C1 segment of cervical spinal cord (tissue), 14 donors: ENCODE measurements at places on chromosomes 2 and 18.

GRCh38 chr2:100124761-100125160, 17.6 kb downstream of the AFF3 start:
- no peak for DNase-seq

GRCh38 chr18:30177056-30177455, 865.5 kb downstream of the DSC3 start:
- no peak for DNase-seq

DNA sequence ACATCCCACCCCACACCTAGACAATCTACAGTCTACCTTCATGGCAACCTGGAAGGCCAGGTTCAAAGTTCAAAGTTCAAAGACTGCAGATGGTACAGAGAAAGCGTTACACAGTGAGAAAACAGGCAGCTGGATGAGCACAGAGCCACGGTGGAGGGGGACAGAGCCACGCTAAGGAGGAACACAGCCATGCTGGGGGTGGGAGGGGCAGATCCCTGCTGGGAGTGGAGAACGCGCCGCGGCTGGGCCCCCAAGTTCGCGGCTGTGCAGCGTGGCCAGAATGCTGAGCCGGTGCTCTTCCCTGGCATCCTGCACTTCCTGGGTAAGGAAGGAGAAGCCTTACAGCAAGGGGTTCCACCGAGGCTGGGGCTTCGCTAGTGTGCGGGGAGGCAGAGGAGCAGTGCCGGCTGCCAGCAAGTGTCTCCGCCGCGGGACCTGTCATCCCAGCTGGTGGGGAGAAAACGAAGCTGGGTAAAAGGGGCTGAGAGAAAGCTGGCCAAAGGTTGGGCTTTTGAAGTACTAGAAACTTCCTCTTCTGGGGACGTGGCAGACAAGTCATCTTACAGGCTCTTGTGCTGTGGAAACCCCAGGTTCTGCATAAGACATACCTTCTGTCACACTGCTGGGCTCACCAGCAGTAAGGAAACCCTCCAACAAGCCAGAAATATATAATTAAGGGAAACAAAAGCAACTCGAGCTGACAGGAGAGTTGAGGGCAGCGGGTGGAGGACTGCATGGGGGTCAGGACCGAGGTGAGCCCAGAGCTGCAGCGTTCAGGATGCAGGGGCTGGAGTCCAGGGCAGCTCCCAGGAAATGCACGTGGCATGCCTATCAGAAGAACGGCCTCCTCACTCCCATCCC, 115.5 kb downstream of the HDAC4 start:
- no peak for DNase-seq

DNA sequence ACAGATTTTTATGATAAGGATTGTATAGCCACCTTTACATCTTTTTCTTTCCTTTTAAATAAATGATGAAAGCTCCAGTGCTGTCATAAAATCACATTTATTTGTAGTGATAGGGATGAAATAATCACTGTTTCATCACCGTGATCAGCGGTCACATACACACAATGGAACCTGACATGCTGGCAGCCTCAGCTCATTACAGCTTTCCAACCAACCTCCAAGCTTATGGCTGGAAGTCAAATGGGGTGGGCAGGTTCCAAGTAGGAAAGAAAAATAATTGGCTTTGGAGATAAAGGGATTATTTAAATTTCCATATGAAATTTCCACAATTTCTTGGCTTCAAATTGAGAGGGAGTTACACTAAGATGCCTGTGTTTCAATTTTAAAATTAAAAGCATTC, 251.3 kb downstream of the PLCL1 start:
- no peak for DNase-seq

- DNase-seq = no peak
These were observed 36.8 kb downstream of the STON1 start for GRCh38 chr2:48566592-48567310.

DNA sequence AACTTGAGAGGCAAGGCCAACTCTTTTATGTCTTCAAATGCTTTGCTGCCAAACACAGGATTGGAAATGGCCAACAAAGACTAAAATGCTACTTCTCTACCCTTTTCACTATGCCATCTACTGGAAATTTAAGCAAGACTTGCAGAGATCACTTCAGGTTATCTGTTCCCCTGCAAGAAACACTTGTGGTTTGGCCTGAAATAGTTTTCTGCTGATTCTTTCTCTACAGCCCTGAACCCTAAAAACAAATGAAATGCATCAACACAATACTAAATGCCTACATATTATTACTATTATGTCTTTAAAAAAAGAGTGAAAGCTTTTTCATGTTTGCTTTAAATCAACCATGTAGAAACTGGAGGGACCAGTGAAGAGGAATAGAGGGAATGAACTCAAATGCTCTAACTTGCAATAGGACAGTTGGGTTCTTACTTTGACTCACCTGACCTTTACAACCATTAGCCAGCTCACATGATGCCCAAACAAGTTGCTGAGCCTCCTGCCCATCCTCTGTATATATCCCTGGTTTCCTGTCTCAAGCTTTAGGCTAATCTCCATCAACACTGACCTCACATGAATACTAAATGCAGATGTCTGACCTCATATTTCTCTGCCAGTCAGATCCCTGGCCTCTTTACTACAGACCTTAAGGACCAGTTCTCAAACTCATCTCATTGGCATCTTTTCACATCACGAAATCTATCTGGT, 17.5 kb upstream of the ADAM17 start:
- DNase-seq = no peak

- DNase-seq = no peak
These were observed 526 bp downstream of the CHN1 start for GRCh38 chr2:175004730-175004979.

DNA sequence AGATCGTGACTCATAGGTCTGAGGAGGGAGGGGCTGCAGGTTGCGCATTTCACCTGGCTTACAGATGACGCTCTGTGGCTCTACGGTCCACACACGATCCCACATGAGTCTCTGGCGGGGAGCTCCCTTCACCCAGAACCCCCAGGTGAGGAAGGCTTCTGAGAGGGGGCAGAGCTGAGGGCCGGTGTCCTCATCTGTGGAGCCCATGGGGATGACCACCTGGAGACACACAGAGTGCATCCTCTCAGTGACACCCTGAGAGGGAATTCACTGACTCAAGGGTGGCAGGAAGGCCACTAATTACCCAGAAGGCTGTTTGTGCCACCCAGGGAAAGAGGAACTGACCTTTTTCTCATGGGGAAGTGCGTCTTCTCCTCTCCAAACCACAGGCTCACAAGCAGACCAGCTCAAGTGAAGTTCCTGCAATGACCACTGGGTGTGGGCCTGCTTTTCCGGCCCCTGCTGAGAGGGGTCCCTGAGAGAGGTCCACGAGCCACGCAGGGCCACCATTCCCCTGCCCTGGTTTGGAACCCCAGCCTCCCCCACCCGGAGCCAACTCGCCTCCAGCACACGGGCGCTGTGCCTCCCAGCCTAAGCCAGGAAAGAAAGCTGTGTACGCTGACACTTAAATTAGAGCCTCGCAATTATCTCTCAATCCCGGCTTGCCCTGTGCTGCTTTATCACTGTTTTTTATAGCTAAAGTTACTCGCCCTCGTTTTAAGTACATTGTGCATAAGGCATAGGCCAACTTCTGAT, 114.1 kb downstream of the BCL11A start:
- DNase-seq = peak; percentile 24

DNA sequence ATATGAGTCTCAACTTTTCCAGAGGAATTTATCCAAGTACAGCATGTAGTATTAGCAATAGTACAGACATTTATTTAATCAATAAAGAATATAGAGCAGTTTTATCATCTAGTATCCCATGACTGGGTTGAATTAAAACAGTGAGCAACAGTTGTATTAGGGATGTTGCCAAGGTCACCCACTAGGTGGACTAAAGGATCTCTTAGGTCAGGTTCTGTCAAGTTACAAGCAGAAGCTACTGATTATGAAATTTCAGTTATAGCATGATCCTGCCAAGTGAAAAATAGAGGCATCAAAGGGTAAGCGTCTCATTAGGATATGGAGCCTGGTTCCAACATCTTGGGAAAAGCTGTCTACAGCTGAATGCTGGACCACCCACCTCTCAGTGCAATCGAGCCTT, 52.1 kb upstream of the LAPTM4A start:
- DNase-seq = no peak

GRCh38 chr18:22668496-22668895, 250.8 kb upstream of the CTAGE1 start:
- DNase-seq = no peak

- no peak for DNase-seq
These were observed 171.6 kb downstream of the DIS3L2 start for GRCh38 chr2:232133078-232133477.

- DNase-seq = no peak
These were observed 317.8 kb downstream of the EPHA4 start for GRCh38 chr2:221254299-221254698.

DNA sequence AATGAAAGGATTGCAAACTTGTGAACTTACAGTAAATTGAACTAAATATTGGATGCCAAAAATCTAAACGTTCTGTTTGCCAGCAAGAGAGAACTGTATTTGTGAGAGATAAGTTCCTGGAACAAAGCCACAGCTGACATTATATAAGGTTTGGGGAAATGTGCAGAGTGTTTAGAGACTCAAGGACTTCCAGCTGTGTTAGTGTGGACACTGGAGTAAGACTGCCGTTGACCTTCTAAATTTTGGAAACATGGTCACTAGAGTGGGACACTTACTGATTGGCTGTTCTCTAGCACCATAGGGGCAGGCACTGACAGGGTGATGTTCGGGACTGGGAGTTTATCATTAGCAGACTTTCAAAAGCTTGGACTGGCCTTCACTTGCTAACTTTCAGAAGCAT, 40.5 kb downstream of the SCN9A start:
- DNase-seq = no peak

GRCh38 chr2:69375494-69376353, 11.3 kb downstream of the GFPT1 start:
- no peak for DNase-seq

- no peak for DNase-seq
These were observed 599.1 kb downstream of the SLC4A3 start for GRCh38 chr2:220226546-220226945.

DNA sequence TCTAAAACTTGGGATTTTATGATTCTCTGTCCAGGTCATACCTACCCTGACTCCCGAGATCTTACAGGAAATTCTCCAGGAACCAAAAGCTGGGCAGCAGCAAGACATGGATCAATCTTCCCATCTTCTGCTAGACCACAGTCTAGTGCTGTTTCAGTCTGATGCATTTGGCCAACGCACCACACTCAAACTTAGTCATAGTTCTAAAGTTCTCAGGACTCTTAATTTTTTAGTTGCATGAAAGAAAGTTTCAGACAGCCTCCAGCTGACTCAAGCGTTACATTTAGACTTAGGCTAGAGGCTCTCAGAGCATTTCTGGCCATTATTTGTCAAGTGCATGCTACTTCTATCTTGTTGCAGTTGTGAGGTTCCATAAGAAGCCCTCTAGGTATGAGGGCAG, 230.1 kb upstream of the CCDC150 start:
- DNase-seq = no peak

DNA sequence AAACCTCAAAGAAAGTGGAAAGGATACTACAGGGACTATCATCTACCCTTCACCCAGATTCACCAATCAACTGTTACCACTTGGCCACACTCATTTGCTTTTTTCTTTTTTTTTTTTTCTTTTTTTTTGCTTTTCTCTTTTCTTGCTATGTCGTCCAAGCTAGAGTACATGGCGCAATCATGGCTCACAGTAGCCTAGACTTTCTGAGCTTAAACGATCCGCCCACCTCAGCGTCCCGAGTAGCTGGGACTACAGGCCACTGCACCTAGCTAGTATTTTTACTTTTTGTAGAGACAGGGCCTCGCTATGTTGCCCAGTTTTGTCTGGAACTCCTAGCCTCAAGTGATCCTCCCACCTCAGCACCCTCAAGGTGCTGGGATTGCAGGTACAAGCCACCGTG, 24.0 kb downstream of the BIN1 start:
- no peak for DNase-seq

DNA sequence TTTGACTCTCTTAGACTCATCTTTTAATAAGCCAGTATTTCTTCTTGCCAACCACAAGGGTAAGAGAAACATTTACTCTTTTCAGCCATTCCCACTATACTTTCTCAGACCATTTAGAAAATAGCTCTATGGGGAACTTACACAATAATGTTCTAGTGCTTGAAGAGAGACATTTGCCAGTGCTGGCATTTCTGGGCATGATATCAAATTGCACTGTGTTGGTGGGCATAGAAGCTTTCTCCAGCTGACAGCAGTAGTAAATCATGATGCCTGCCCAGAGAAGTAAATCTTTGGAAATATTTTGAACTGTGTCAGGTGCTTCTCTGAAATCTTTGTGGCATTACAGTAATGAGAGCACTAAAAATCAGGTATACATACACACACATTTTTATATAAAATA, 346.6 kb downstream of the CBLN2 start:
- DNase-seq = no peak

GRCh38 chr2:84811839-84812431, 68.9 kb downstream of the TRABD2A start:
- DNase-seq = no peak

DNA sequence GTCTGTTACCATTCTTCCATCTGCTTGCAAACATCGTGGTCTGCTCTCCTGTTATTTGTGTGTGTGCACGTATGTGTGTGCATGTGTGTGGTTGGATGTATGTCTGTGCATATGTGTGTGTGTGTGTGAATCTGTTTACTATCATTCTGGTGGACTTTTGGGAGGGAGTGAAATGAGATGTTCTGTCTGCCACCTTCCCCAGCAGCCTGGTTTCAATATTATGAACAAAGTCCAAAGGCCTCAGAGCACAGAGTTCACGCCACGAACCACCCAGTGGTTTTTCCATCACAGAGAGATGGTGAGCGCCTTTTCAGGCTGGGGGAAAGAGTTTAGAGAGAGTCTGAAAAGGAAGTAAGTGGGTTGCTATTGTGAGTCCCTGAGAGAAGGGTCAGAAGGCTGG, 67.1 kb upstream of the YWHAQ start:
- DNase-seq = no peak

GRCh38 chr2:64716569-64716968, 62.9 kb upstream of the SERTAD2 start:
- DNase-seq = peak; percentile 21

- DNase-seq = no peak
These were observed 30.1 kb downstream of the HS1BP3 start for GRCh38 chr2:20620696-20621365.

DNA sequence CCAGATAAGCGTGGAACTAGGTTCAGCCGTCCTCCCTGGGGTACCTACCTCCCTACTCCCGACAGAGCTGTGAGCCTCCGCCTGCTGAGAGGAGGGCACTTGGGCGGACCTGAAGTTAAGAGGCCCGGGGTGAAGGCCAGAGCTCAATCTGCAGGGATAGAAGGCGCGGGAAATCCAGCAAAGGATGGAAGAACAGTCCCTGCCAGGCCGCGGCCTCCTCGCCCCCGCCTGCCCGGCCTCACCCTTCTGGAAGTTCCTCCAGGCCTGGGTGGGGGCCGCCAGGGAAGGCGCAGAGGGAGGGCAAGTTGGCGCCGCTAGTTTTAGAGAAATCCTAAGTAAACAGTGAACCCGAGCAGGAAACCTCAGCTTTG, 13.0 kb downstream of the EN1 start:
- DNase-seq = no peak

- DNase-seq = no peak
These were observed 220.4 kb downstream of the ZNF516 start for GRCh38 chr18:76274468-76275289.

DNA sequence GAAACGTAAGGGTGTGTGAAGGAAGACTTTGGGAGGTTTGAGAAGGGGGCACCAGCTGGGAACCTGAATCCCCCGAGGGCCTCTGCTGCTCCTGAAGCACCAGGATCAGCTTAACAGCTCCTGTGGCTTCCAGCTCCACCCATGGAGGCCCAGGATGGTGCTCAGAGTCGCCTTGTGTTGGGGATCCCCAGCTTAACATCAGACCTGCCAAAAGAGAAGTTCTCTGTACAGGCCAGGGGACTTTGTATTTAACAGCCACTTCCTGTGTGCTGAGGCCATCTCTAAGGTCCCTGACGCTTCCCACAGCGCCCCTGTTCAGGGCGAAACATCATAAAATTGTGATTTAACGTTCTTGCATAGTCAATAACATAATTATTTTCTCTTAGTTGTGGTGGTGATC, 77.5 kb downstream of the NCK2 start:
- DNase-seq = no peak
